ENCODE measurements at places on chromosomes 11 and 22.

- no peak for DNase-seq
Measured at GRCh38 chr11:120219232-120219937, 8.6 kb downstream of the OAF start.

DNA sequence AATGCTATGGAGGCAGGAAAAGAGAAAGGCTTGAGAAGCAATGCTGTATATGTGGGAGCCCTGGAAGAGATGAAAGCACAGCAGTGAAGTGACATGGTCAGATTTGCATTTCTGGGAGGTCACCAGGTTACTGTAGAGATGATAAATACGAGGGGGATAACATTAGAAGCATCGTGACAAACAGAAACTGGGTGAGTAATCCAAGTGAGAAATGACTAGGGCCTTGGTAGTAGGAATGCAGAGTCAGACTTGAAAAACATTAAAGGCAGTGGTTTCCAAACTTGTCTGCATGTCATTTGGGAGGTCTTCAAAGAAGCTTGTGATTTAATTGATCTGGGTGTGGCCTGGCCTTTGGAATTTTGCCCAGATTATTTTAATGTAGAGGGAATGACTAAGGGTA lies 43.9 kb downstream of the CCDC34 start:
- no peak for DNase-seq

DNA sequence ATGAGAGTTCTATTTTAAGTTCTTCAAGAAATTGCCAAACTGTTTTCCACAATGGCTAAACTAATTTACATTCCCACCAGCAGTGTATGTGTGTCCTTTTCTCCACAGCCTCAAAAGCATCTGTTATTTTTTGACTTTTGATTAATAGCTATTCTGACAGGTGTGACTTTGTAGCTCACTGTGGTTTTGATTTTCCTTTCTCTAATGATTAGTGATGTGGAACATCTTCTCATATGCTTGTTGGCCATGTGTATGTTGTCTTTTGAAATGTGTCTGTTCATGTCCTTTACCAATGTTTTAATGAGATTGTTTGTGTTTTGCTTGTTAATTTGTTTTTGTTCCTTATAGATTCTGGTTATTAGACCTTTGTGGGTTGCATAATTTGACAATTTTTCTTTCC lies 18.0 kb upstream of the RAB38 start:
- no peak for DNase-seq

DNA sequence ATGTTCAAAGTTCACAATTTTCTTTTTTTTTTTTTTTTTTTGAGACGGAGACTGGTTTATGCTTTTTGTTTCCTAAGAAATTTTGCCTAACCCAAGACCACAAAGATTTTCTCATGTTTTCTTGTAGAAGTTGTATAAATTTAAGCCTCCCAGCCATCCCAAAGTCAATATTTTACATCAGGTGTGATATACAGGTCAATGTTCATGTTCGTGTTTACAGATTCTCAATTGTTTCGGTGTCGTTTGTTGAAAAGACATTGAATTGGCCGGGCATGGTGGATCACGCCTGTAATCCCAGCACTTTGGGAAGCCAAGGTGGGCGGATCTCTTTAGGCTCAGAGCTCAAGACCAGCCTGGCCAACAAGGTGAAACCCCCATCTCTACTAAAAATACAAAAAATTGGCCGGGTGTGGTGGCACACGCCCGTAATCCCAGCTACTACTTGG lies 15.4 kb downstream of the FRMD8 start:
- DNase-seq = no peak

DNA sequence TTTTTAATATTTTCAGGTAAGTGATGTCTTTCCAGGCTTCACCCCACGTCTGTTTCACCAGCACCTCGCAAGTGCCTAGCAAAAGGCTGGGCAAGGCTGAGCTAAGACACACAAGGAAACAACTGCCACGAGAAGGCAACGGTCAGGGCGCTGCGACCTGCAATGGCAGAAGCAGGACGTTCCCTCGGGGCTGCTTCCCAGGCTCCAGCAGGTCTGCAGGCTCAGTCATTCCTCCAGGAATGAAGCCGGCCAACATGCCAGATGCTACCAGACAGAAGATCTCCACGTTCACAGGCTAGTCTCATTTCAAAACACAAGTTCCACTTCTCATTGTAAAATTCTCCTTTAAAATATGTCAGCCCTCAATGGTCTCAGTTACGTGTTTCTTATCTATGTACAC lies 45.5 kb downstream of the CELSR1 start:
- no peak for DNase-seq

- DNase-seq = no peak
Measured at GRCh38 chr22:50621948-50622722, 5.8 kb downstream of the ARSA start.

GRCh38 chr11:82003671-82004515 lies 729.8 kb downstream of the FAM181B start:
- DNase-seq = no peak

- no peak for DNase-seq
Measured at GRCh38 chr11:62614275-62614674, 1.2 kb downstream of the ROM1 start.

DNA sequence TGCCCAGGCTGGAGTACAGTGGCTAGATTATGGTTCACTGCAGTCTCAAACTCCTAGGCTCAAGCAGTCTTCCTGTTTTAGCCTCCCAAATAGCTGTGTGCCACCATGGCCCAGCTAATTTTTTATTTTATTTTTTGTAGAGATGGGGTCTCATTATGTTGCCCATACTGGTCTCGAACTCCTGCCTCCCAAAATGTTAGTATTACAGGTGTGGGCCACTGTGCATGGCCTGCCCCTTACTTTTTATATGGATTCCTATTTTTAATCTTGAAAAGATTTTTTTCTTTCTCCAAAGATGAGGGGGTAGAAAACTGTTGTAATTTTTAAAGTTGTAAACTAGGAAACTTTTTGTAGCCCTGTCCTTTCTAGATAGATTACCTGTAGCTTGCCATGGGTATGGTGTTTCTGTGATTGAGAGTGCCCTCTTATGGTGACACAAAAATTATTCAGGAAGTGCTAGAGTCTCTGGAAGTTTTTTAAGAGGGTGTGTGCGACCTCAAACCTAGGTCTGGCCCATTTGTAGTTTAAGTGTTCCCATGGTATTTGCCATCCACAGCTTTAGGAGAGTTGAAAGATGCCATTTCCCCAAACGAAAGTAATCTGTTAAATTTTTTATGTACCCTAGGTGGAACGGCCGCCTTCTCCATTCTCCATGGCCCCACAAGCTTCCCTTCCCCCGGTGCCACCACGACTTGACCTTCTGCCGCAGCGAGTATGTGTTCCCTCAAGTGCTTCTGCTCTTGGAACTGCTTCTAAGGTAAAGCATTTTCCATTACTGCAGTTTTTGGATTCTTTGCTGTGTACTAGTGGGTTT lies 32.4 kb downstream of the MCAM start:
- peak; percentile 35 for DNase-seq

GRCh38 chr11:18722293-18722637 lies 3.7 kb downstream of the IGSF22 start:
- DNase-seq = no peak

DNA sequence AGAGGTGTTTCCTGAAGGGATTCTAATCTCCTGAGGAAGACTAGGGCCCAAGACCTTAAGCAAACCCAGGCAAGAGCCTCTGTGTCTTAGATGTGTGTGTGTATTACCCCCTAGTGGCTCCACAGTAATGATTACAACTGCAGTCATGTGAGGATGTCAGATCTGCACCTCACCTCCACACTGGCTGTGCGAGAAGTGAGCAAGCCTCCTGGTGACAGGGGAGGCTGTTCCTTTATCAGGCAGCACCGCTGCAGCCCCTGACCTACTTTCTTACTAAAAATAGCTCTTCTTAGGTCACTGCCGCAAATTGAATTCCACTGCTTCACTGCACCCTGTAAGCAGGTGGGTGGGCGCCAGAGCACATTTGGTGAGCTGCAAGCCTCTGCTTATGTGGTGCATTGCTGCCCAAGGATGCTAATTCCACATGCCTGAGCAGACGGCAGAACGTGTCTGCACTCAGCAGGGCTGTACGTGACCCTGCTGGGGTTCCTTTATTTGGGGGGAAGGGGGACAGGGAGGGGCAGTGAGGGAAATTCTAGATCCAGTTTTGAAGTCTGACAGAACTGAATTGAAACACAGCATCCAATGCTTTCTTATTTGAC lies 112.4 kb downstream of the KCNC1 start:
- DNase-seq = peak; percentile 67

DNA sequence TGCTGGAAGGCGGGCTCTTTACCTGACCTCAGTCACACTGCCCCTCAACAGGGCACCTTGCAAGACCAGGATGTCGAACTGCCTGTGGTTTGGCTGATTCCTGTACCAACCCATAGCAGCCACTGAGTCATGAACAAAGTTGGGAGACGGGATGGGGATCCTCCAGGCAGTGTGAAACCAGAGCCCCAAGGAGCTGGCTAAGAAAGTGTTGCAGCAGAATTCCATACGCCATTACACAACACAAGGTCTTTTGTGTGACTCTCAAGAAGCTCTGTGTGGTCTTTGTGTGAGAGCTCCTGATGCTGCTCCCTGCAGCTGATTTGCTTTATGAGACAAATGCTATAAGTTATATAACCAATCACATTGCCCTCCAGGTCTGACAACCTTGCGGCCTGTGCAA lies 617.7 kb downstream of the OPCML start:
- DNase-seq = no peak
